ENCODE measurements at places on chromosomes 6 and 20.

- no peak for DNase-seq
Measured at GRCh38 chr6:14476793-14477531, 359.4 kb downstream of the CD83 start.

DNA sequence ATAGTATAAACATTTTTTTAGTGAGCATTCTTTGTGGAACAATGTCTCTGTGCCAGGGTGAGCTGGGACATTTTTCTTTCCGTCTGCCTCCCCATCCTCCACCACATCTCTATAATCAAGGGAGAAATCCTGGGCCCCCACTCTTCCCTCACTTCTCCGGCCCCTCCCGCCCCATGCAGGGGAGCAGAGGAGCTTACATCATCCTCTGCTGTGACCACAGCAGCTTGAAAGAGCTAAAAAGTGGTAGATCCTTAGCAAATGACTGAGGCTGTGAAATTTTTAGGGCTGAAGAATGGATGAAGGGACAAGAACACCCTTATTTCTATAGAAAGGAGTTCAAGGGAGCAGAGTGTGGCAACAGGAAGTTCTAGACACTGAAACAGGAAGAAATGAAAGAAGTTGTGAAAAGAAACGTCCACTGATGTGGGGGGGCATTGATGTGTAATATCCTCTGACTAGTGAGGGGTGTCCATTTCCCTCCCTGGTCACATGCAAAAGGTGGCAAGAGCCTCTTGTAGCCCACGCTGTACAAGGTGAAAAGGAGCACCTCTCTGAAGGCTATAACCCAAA is 380.3 kb upstream of the JARID2 start:
- no peak for DNase-seq

- DNase-seq, result no peak
Measured at GRCh38 chr20:21240394-21240793, 62.7 kb upstream of the XRN2 start.

- no peak for DNase-seq
Measured at GRCh38 chr20:4548552-4548951, 173.2 kb upstream of the PRND start.

DNA sequence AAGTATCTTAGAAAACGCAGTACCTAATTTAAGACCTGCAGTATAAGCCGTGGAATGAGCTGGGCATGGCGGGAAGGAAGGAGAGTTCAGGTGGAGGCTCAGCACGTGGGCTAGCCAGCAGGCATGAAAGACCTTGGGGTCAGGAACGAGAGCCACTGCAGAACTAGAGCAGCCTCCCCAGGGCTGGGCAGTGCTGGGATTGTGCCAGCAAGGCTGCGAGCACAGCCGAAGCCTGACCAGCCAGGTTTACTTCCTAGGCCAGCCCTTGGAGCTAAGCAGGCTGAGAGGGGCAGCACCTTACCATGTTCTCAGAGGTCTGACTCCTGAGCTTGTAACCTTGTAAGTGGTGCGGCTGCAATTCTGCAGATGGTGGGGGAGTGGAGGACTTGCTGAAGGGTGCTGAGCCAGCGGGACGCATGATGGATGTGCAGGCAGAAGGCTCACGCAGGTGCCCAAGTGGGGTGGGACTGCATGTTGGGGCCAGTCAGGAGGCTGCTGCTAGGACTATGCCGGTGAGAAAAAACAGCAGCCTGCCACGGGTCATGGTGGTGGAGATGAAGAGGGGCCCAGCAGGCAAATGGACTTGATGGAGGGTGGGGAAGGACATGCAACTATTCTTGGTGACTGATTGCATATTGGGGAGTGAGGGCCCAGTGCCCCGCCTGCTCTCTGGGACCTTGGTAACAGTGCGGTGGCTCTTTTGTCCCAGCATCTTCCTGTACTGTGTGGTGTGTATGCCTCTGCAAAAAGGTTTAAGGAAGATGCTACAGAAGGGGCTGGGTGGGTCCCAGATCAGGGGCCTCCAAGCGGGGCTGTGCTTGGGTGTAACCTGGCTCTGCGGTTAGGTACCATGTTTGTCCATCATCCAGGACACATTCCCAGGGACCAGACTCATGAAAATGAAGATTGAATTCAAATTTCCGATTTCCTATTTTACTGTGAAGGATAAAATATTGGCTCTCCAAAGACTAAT is 37.6 kb upstream of the IRF4 start:
- DNase-seq, result no peak

DNA sequence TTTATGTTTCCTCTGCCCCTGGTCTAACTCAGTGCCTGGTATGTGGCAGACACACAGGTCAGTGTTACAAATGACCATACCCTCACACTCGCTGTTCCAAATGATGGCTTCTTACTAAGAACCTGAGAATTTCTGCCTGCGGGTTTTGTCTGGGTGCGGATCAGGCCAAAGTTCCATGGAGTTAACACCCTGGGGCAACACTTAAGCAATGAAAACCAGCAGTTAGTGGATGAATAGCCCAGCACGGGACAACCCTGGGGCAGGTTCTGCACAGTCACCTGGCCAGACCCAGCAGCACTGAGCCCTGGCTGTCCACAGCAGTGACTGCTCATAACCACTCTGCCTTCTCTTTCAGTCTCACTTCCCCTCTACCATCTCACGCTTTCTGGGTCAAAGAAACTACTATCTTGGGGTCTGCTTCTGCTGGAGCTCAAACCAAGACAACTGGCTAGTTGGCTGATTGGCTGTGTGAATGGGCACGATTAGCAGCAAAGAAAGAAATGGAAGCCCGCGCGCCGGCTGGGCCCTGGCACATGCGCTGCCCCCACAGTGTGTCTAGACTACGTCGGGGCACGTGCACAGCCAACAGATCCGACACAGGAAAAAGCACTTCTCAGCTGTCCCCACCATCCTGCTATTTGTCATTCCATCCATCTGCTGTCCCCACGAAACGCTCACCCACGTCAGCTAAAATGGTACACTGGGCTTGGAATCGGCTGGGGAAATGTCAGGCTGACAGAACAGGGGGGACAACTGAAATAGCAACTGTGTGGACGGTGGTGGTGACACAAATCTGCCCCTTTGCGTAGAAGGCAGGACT is 36.6 kb downstream of the MGME1 start:
- DNase-seq, result no peak

DNA sequence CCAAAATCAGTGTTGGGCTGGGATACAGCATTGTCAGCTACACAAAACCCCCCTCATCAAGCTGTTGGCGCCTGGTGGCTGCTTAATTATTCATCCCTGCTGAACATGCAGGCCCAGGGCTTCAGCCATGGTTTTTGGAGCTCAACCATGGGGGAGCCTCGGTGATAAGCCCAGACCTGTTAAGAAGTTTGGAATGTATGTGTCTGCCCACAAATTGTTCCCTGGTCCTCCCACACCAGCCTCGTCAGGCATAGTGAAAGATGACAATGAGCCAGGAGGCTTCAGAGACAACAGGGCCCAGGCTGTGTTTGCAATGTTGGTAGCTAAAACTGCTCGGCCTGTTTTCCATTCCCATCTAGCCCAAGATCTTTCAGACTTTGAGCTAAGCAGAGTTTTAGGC is 34.8 kb upstream of the SIRPA start:
- no peak for DNase-seq

- no peak for DNase-seq
Measured at GRCh38 chr6:170473301-170473717, 79.8 kb downstream of the PSMB1 start.

DNA sequence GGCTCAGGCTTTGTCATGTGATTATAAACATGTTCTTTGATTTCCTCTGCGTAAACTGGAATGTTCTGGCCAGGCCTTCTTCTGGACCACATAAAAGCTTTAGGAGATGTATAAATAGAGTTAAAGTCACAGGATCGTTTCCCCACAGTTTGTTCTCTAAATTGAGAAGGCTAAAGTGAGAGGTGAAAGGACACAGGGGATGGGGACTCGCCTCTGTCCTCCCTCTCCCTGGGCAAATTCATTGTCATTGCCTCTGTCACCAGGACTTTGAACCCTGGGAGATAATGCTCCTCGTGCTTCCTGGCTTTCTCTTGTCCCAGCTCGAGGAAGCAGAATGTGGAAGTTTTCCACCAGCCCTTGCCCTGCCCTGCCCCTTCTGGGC is 20.3 kb upstream of the ZFAND3 start:
- no peak for DNase-seq

DNA sequence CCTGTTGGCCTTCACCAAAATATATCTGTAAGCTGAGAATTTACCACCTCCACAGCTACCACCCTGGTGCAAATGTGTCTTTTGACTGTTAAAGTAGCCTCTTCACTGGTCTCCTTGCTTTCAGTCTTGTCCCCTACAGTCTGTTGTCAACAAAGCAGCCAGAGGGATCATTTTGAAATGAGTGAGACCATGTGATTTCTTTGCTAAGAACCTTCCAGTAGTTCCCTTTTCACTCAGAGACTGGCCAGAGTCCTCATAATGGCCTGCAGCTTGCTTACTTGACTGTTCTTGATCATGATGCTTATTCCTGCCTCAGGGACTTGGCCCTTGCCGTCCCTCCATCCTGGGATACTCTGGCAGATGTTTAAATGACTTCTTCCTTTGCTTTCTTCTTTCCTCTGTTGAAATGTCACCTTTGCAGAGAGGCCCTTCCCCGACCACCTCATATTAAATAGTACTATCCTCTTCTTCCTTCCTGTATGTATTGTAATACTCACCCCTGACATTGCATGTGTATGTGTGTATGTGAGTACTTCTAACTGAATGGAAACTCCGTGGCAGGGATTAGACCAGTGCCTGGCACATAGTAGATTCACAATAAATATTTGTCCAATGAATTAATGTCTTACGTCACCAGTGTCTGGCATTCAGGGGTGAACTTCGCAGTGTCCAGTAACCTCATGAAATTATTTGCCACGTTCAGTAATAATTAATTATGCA is 5.0 kb downstream of the MANBAL start:
- no peak for DNase-seq

GRCh38 chr6:155141002-155141401 is 122.8 kb upstream of the CLDN20 start:
- DNase-seq, result no peak

All from activated T-cell treated with anti-CD3 and anti-CD28 coated beads for 48 hours (primary cell).